ENCODE measurements at places on chromosomes 12 and 14.

GRCh38 chr12:129540249-129540648, 363.6 kb downstream of the TMEM132D start:
- no peak for DNase-seq

DNA sequence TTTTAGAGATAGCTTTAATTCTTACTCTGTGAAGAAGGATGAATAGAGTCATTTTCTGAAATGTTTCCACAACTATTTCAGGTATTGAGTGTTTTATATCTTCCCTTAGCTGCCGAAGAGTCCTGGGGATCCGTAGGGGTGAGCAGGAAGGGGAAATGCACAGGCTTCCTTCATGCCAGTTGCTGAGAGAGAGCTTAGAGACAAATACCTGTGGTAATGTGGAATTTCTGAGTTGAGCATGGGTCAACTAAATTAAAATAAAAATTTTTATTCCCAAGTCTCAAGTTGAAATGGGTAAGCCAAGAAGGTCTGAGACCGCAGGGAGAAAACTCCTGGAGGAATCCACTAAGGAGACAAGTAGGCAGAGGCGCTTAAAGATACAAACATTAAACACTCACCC, 185.7 kb downstream of the DAD1 start:
- no peak for DNase-seq

DNA sequence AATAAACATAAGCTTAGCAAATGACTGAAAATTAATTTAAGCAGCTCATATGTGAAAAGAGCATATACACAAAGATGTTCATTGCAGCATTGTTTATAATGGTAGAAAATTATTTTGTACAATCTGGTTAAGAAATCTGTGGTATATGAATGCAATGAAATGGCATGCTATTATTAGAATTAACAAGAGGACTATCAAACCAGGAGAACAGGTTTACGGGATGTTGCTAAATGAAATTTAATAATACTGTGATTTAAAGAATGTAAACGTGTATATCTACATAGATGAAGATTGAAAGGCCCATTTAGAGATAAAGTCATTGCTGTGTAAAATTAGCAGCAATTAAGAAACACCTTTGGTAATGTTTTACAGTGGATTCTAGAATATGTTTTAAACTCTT, 70.5 kb downstream of the EID3 start:
- DNase-seq = no peak

DNA sequence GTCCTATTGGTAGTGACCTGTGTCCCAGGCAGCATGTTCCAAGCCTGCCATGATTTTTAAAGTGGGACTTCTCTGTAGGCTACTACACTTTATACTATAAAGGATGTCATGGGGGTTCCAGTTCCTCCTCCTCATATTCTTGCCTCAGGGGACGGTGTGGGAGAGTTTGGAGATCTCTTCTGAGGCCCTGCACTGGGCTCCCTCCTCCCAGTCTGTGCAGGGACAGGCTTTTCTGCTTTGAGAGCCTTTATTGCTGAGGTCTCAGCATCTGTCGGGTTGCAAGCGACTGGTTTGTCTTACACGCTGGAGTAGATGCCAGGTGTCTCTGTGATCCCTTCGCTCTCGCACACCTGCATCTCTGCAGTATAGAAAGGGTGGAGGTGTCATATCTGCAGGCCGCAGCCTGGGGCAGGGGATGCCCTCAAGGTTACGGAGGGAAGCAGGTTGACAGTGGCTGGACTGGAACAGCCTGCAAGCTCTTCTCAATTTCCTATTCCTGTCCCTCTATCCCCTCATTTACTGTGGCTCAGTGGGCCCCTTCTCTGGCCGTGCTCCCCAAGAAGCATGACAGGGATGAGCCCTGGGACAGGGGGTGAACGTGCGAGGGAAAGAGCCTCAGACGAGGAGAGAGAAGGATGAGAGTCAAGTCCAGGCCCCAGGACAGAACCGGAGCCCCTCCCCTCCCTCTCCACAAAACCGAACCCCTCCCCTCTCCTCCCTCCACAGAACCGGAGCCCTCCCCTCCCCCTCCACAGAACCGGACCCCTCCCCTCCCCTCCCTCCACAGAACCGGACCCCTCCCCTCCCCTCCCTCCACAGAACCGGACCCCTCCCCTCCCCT, 51.3 kb downstream of the SLC6A12 start:
- DNase-seq = no peak

Measured in GM19239 (cell line).